NCI-H345 (cell line): ENCODE measurements at places on chromosomes 1 and 21.

DNA sequence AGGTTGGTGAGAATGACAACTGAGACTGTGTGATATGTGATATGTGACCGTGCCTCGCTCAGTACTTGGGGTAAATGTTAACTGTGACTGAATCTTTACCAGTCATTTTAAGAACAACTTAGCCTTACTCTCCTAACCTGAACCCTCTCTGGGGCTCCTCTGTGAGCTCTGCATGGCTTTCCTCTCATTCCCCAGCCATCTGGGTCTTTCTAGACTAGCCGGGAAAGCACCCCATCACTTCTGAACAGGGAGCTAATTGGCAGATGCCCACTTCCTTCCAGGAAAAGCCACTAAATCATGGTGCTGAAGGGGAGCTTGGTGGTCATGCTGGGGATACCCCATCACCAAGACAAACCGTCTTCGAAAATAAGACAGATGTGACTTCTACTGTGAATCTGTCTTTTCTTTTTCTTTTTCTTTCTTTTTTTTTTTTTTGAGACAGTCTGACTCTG is 16.5 kb upstream of the FOXO6 start:
- DNase-seq = no peak

DNA sequence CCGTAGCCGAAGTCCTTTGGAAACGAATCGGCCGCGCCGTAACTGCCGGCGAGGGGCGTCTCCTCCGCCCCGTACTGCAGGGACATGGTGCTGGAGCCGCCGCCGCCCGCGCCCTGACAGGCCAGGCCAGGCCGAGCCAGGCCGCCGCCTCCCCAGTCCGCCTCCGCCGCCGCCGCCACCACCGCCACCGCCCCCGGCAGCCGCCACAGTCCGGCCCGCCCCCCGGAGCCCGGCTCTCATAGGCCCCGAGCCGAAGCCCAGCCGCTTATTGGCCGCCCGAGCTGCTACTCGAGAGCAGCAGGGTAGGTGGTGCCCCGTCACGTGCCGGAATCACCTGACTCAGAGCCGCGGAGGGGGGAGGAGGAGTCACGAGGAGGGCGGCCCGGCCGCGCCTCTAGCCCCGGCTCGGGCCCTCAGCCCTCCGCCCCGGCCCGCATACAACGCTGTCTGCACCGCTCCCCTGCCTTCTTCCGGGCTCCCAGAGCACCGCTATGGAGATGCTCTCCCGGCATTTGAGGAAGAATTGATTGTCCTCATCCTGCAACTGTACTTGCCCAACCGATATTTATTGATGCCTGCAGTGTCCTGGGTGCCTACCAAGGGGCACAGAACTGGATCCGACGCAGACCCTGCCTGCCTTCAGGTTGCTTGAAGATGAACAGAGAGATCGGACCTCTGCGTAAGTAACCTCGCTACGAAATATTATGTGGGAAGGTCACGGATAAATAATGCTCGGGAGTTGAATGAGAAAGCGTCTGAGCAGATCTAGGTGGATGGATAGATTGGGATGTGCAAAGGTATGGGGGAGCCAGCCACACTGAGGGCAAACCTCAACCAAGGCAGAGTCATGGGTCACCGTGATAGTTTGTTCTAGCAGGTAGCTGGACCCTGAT is at the start of gene RRAGC:
TSS of gene RRAGC (minus strand) at position 212 of the 893 bp plus-strand sequence. CDS start at position 86, 126 bp downstream.
- DNase-seq = peak; percentile 98

- no peak for DNase-seq
These were observed 21.5 kb upstream of the LRP8 start for GRCh38 chr1:53349369-53349835.

GRCh38 chr1:217627431-217627830 is 3.5 kb downstream of the GPATCH2 start:
- DNase-seq = no peak

DNA sequence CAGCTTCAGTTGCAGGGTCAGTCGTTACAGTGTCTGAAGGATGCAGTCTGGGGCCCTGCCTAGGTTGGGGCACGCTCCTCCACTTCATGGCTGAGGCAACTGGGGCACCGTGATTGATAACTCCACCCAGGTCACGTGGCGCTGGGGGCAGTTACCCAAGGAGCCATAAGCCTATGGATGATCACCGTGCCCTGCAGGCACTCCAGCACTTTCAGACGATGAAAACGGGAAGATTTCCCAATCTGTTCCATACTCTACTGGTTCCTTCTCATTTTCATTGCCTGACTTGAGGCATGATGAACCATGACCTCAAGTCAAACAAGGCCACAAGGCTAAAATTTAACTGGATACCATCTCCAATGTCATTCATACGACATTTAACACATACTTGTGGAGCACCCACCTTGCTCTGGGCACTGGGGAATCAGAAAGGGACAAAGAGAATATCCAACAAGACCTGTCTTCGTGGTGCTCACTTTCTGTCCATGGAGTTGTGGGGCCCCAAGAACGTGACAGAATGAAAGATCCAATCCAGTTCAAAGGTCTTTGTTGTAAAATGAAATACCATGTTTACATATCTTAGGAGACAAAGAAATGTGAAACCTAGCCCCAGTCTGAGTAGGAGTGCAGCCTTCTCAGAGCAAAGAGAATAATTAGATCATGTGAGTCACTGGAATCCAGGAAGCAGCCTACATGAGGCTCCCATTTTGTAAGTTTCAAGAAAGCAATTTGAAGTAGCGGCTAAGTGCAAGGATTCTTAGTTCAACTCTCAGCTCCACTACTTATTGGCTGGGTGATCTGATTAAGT is 39.4 kb upstream of the SPOCD1 start:
- DNase-seq = no peak

- no peak for DNase-seq
These were observed at the start of gene TFF2 for GRCh38 chr21:42350927-42351426. TFF2 (minus strand) TSS chr21:42350994; CDS start chr21:42350957, 37 bp downstream.

DNA sequence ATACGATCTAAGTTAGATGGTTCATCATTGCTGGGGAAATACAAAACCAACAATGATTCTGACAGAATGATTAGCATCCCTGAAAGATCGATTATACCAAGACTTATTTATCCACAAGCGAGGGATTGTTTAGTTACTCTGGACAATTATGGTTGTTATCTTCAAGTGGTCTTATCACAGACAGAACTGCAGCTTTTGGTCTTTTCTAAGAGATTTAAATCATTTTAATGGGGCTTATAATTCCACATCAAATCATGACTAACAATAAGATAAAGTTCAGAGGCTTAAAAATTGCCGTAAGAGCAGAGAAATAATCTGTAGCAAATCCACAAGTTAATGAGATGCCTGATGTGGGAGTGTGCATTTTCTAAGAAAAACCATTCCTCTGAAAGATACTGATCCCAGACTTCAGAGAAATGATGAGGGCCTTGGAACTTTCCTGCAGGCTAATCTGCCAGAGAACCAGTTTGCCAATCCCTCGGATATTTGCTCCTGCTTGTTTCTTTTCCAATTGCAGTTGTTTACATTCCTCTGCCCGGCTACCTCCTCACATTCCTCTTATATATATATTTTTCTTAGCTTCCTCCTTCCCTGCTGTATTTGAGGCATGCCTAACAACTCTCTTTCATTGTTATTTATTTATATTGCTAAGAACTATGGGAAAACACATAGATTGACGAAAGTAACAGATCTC is 134.8 kb downstream of the BACH1 start:
- DNase-seq = no peak

DNA sequence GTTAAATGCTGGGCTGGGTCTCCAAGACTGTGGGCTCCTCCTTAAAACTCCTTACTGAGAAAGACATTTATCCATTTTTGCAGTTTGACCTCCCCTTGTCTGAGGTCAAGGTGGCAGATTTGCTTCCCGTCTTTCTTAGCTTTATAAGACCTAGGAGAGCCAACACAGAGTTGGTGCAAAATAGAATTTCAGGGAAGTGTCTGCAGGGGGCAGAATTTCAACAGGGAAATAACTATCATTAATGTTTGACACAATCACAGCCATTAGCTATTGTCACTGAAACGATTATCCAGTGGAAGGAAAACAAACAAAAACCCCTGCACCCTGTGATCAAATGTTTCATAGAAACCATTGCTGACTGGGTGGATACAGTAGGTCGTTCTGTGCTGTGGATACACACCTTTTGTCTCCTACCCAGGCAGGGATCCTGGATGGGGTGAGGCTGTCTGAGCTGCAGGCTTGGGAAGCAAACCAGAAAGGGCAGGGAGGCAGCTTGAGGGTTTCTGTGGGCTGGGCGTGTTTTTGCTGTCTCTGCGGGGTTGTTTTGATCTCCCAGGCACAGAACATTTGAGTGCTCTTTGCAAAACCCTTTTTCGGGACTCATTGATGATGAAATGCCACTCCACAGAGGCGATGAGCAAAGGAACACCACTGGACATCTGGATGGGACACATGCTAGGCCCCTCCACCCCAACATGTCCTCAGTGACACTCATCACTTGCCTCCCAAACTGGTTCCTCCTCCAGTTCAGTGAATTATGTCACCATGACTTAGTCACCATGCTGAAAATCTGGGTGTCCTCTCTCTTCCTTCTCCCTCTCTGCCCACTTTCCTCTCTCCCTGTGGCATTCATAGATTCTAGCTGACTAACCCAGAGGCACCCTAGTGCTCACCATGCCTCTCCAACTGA is 94.2 kb upstream of the SERBP1 start:
- DNase-seq = peak; percentile 12

GRCh38 chr1:7975212-7975865 is 13.8 kb downstream of the PARK7 start:
- DNase-seq = peak; percentile 46

DNA sequence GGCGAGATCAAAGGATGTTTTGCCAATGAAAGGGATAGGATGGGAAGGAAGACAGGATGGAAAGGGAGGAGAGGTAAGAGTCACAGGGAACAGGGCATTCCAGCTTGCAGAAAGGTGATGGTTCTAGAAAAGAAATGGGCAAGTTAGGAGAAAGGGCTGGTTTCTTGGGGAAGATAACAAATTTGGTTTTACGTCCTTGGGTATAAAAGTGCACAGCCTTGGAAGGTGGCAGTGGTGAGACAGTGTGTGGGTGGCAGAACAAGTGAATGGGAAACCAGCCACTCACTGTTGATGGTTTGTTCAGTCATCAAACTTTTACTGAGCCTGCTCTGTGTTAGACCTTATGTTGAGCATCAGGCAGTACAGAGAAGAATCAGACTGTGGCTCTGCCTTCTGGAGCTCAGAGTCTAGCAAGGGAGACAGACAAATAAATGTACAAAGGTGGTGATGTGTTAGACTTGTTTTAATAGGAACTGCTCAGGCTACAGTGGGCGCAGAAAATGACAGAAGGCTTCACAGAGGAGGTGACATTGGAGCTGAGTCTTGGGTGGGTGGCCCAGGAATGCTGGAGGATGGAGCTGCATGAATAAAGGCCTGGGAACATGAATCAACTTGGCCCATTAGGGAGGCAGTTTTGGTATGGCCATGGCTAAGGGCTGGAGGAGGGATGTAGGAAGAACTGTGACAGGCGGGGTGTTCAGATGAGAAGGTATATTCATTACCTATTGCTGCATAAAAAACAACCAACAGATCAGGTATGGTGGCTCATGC is 76.3 kb downstream of the EPHB2 start:
- DNase-seq = no peak

DNA sequence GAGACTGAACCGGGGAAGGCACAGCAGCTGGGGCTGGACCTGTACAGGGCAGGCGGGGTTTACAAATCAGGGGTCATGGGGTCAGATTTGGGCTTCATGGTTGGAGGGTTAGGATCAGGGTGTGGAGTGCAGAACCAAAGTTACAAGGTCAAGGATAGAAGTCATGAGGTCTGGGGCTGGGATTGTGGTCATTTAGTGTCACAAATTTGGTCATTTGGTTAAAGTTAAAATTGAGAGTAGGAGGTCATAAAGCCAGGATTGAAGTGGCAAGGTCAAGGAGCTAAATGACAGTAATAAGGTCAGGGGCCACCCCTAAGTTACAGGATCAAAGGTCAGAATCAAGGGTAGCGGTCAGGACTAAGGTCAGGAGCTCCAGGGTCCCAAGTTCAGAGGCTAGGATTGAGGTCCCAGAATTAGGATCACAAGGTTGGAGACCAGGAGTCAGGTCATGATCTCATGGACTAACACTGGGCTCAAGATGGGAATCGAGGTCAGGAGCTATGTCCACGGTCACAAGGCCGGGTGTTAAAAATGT is 20.4 kb downstream of the SERINC2 start:
- DNase-seq = no peak

DNA sequence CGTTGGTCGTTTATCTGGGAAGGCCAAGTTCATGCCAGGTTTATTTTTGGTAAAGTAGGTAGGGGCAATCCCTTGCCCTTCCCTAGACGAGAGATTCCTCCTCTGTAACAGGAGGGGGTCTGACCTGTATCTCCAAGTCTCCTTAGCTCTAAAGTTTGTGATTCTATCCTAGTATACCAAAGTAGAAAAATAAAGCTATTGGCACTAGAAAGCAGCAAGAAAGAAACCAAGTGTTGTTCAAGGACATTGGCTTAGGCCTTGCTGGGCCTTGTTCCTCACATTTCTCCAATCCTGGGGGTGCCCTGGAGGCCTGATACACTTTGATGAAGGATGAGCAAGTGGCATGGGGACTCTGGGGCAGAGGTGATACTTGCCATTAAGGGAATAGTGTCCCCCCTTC is 814 bp downstream of the MTARC2 start:
- no peak for DNase-seq

GRCh38 chr21:15679630-15680029 is 50.2 kb upstream of the USP25 start:
- no peak for DNase-seq

DNA sequence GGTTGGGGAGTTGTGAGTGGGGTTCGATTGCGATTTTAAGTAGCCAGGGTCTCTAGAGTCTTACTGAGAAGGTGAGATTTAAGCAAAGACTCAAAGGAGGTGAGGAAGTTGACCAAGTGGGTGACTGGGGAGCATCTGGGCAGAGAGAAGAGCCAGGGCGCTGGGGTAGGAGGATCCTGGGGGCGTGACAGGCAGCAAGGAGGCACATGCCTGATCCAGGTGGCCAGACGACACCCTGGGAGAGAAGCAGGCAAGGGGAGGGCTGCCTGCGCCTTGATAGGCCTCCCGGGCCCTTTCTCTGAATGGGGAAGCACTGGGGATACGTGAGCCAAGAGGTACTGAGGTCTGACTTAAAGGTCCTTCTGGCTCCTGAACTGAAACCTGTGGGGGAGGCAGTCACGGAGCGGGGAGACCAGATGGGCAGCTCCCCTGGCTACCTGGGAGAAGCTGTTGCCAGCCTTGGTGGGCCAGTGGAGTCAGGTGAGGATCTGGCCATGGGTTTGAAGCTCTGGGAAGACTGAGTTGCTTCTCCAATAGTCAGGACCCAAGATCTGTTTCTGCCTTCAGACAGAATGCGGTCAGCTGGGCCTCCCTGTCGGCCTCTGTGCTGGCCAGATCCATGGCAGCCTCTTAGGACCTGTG is 5.4 kb downstream of the ZBTB48 start:
- DNase-seq = no peak

DNA sequence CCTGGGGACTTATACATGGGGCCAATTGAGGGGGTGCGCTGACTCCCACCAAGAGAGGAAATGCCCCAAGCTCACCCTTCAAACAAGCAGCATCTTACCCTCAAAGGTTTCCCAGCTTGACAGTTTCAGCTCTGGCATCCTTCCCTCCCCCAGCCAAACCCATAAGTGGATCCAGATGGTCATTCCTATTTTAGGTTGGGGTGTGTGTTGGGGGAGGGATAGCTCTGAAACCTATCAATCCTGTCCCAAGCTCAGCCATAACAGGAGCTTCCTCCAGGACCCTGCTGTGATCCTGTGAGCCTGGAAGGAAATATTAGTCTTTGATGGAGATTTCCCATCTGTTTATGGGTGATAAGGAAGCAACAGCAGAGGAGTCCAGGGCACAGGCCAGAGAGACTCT is 3.4 kb upstream of the TMEM222 start:
- no peak for DNase-seq
